Neuronal stem cell (in vitro differentiated cells): ENCODE measurements at places on chromosomes 1 and 21.

GRCh38 chr1:27001570-27002360 lies 8.3 kb downstream of the TRNP1 start:
- no peaks in the 10 kb centered on the region for H3K27me3 ChIP-seq
- peaks cover 61% of the 10 kb centered on the region for H3K4me1 ChIP-seq
- H3K36me3 ChIP-seq = peaks cover 36% of the 10 kb centered on the region
- DNase-seq = no peak
- H3K27ac ChIP-seq = peak overlapping the region; percentile 24

- no peaks in the 10 kb centered on the region for H3K36me3 ChIP-seq
- no peaks in the 10 kb centered on the region for H3K4me1 ChIP-seq
- no peaks in the 10 kb centered on the region for H3K27me3 ChIP-seq
- no peak overlapping the region for H3K4me3 ChIP-seq
- no peak for DNase-seq
- no peak overlapping the region for H3K27ac ChIP-seq
These were observed 23.4 kb downstream of the CTBS start for GRCh38 chr1:84550826-84551225.

DNA sequence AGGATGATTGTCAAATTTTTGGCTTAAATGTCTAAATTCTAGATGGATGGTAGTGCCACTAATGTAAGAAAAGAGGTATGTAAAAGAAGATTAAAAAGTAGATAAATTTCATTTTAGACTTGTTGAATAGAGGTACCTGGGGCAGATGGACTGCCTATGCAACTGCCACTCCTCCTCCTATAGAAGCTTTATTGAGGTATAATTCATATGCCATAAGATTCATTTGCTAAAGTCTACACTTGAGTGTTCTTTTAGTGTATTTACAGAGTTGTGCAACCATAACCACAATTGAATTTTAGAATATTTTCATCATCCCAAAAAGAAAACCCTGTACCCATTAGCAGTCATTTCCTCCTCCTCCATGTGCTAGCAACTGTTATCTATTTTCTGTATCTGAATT lies 70.6 kb downstream of the FNBP1L start:
- H3K27me3 ChIP-seq = no peaks in the 10 kb centered on the region
- H3K4me3 ChIP-seq = no peak overlapping the region
- H3K36me3 ChIP-seq = peaks cover 51% of the 10 kb centered on the region

DNA sequence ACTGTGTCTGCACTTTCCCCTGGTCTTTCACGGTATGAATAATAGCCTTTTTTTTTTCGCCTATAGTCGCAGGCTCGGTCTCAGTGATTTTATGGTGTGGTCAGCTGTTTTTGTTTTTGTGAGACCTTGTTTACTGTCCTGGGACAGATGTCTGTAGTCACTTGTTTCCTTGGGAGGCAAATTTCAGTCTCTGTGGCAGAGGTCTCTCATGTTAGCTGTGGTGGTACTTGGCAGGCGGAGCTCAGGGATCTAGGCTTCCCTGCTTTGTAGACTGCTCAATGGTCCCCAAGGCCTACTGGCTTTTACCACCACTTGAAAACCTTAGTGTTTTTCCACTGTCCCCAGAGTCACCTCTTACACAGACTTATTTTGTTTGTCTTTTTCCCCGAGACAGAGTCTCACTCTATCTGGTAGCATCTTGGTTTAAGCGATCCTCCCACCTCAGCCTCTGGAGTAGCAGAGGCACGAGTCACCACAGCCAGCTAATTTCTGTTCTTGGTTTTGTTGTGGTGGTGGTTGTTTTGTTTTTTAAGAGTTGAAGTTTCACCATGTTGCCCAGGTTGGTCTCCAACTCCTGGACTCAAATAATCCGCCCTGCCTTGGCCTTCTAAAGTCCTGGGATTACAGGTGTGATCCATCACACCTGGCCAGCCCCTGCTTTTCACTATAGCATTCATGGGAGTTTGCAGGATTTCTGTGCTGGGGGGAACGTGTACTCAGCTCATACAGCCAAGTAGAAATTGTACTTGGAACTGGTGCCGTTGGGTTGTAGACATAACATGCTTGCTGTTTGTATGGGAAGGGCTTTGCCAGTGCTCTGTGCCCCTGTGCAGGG lies 10.3 kb downstream of the RNU1-2 start:
- no peak for DNase-seq
- no peaks in the 10 kb centered on the region for H3K27me3 ChIP-seq
- no peaks in the 10 kb centered on the region for H3K36me3 ChIP-seq
